Colonic mucosa (tissue), 4 donors: ENCODE measurements at places on chromosomes 12 and 14.

- DNase-seq = no peak
Measured at GRCh38 chr12:17334784-17335183, 728.8 kb upstream of the LMO3 start.

DNA sequence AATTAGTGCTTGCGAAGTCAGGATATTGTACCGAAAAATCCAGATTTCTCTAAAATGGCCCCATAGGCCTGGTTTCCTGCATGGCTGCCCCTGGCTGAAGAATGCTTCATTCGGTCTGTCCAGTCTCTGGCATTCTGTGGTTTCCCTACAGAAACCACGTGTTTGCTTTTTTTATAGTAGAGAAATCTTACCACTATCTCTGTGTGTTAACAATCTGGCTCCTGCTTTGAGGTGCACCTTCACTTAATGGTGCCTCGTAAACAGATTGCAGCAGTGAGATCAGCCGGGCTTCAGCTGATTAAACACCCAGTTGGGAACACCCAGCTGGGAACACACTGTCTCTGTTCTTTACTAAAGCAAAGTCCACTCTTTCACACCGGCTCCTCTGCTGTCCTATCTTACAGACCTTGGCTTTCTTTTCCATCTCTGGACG, 6.7 kb upstream of the DNAAF2 start:
- DNase-seq = peak; percentile 89

DNA sequence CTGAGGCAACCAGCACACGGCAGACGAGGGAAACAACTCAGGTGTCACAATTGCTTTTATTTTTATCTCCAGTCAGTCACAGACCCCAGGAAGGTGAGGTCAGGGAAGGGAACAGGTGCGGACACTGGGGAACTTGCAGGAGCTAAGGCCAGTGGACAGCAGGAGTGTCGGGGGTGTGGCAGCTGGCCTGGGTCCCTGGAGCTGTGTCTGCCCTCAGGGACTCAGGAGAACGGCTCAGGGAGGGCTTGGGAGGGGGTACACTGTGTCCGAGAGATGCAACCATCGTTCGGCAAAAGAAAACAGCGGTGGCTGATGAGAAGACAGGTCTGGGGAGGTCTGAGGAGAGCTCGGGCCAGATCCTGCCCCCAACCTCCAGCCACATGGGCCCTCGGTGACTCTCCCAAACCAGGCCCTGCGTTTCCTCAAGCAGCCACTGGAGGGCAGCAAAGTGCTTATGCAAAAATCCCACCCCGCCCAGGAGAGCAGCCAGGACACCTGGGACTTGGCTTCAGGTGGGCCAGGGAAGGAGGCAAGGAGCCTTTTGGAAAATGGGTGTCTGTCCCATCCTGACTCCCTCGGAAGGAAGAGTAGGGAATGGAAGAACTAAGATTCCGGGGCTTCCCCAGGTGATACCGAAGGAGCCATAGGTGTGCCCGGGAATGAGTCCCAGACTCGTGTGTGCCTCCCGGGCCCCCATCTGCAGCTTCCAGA, 24.1 kb upstream of the BCDIN3D start:
- DNase-seq = peak; percentile 81

GRCh38 chr12:57631566-57632072, 1.4 kb downstream of the B4GALNT1 start:
- DNase-seq = no peak

DNA sequence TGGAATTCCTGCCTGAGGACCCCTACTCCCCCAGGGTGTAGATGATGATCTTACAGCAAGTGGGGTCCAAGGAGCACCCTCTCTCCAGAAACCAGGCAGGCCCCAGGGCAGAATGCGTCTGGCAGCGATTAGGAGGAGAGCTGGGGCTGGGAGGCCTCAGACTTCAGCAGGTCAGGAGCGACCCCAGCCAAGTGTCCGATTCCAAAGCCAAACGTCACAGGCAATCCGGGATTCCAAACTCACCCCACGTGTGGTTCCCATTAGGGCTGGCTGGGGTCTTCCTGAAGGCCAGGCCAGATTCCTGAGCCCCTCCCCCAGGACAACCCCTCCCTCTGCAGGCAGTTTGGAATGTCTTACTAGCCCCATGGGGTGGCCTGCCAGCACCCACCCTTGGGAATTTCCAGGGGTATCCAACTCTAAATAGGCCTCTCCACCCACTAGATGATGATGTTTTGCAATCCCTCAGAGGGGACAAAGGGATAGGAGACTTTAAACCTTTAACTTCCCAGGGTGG, 17.3 kb upstream of the FIGNL2 start:
- DNase-seq = no peak

GRCh38 chr12:97877404-97877803, 414.8 kb downstream of the RMST start:
- DNase-seq = no peak
